ENCODE measurements at places on chromosomes 5 and 9.
A peak's percentile ranks its signal among the peaks of the same experiment; 100 is the strongest.

- DNase-seq = no peak
These were observed 115.3 kb upstream of the FSTL4 start for GRCh38 chr5:133727636-133728035.

GRCh38 chr5:147472664-147473475, 37.0 kb downstream of the DPYSL3 start:
- DNase-seq = no peak

DNA sequence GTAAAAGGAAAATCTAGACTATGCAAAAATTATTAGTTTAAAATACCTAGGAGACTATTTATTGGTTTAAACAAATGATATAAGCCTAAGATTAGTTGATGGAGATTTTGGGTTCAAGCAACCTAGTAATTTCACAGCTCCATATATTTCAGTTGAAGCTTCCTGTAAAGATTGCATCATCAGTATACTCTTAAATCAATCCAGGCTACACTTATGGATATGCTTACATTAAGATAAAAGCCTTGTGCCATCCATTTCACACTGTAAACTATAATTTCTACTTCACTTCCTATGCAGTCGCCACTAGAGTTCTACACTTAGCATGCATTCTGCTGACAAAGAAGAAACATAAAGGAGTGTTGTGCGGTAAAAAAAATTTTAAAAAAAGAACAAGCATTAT, 7.3 kb upstream of the LIX1 start:
- DNase-seq = no peak

DNA sequence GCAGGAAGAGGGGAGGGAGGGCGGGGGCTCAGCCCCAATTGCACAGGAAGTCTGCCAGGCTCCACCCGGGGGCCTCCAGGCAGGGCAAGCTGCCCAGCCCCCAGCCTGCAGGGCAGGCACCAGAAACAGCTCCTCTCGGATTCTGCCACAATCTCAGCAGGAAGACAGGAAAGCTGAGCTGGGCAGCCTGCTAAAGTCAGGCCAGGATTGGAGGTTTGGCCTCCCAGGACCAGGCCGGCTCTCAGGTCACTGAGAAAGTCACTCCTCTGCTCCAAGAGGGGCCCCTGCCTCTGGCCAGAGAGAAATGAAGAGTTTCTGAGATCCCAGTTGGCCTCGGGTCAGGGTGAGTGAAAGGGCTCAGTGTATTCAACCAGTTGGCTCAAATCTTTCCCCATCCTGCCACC, 54.6 kb upstream of the STXBP1 start:
- no peak for DNase-seq

- peak; percentile 20 for DNase-seq
These were observed 61.1 kb downstream of the BARX1 start for GRCh38 chr9:93893899-93894690.

DNA sequence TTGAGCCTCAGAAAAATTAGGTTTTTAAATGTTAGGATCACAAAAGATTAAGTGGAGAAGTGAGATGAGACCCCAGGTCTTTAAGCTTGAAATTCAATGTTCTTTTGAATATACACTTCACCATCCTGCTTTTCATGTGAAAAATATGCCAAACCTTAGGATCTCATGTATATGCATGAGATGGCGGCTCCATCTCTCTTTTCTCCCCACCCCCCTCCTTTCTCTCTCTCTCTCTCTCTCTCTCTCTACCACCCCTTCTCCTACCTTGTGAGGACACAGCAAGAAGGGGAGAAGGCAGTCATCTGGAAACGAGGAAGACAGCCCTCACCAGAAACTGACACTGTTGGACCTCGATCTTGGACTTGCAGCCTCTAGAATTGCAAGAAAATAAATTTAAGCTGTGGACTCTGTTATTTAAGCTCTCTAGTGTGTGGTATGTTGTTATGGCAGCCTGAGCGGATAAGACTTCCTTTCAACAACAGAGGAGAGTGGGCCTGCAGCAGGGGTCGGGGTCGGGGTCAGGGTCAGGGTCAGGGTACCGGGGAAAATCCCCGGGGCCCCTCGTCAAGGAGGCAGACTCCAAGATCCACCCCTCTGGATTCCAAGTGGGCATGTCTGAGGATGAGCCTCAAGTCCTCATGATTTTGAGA, 16.4 kb upstream of the ALDH1B1 start:
- DNase-seq = no peak

GRCh38 chr9:107874591-107875369, 385.2 kb upstream of the KLF4 start:
- no peak for DNase-seq

DNA sequence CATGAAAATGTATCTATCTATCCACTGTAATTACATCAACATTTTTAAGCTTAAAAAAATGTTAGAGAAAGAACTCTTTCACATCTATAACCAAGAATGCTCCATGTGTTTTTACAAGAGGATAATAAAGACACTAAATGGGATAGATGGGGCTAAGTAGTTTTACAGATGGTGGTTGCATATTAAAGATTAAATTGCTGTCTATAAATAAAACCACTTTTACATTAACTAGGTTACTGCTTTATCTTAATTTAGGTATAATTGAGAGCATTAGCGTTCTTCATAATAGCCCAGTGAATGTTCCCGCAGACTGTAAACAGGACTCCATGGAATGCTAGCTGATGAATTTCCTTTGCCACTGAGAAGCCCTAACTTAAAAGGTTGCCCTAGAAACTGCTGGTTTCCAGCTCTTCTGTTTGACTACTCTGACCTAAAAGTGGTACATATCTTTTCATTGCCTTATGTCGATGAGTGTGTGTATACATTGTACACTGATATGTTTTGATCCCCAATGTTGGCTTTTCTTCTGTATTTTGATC, 117.9 kb downstream of the SGCD start:
- DNase-seq = no peak

- no peak for DNase-seq
These were observed 44.4 kb upstream of the GRIA1 start for GRCh38 chr5:153445875-153446579.

DNA sequence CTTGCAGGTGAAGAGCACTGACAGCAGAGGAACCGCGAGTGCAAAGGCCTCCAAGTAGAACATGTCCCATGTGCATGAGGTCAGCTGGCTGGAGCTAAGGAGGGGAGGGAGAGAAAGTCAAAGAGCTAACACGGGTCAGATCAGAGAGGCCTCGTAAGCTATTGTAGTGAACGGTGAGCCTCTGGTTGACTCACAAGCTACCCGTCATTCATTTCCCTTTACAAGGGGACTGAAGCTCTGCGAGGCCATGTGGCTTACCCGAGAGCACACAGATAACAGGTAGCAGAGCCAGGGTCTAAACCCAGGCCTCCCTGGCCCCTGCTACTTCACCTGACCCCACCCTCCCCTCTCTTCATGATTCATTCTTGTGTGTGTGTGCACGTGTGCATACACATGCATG, 152.7 kb upstream of the ADRA1B start:
- DNase-seq = no peak

DNA sequence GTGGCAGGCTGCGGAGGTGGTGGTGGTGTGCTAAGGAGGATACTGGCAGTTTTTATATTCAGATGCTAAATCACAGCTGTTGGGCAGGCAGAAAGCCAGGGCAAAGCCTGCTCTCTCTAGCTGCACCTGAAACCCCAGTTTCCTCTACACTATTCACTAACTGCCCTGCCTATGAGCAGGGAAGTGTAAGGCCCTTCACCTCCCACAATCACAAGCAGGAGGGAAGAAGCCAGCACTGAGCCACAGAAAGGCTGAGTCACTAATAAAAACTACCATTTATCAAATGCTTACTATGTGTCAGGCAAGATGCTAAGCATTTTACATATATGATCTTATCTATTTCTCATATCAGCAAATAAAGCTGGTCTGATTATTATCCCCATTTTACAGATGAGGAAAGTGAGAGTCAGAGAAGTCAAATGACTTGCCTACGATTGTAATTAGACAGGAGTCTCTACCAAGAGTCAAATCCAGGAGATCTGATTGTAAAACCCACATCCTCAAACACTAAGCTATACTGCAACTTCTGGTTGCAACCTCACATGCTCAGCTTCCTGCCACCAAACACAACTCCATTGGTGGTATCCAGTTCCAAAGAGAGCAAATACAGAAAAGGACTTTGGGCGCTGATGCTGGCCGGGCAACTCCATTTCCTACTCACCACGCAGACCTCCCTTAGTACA, 17.7 kb upstream of the IL6ST start:
- no peak for DNase-seq

GRCh38 chr5:152523964-152524363, 118.9 kb upstream of the NMUR2 start:
- DNase-seq = no peak

DNA sequence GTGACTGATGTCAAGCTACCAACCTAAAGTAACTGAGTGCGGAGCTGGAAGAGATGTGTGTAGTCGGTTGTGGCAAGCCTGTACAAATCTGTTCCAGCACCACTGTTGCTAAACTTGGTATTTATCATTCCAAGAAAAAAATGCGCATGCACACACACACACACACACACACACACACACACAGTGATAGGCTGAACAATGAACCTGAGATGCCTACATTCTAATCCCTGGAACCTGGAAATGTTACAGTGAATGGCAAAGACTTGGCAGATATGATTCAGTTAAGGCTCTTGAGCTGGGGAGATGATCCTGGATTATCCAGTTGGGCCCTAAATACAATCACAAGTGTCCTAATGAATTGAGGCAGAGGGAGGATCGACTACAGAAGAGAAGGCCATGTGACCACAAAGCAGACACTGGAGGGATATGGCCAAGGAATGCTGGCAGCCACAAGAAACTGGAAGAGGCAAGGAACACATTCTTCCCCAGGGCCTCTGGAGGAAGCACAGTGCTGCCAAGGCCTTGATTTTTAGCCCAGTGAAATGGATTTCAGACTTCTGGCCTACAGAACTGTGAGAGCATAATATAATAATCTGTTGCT, 49.7 kb upstream of the LHFPL2 start:
- DNase-seq = no peak

- no peak for DNase-seq
These were observed 60.9 kb downstream of the SLC12A2 start for GRCh38 chr5:128144491-128144890.

GRCh38 chr5:119582987-119583386, 46.4 kb upstream of the FAM170A start:
- DNase-seq = no peak

All from activated CD8-positive, alpha-beta memory T cell treated with anti-CD3 and anti-CD28 coated beads, Interleukin-2, amount 50 U/mL, for 48 hours (primary cell).